ENCODE measurements at places on chromosomes 7 and 10.

DNA sequence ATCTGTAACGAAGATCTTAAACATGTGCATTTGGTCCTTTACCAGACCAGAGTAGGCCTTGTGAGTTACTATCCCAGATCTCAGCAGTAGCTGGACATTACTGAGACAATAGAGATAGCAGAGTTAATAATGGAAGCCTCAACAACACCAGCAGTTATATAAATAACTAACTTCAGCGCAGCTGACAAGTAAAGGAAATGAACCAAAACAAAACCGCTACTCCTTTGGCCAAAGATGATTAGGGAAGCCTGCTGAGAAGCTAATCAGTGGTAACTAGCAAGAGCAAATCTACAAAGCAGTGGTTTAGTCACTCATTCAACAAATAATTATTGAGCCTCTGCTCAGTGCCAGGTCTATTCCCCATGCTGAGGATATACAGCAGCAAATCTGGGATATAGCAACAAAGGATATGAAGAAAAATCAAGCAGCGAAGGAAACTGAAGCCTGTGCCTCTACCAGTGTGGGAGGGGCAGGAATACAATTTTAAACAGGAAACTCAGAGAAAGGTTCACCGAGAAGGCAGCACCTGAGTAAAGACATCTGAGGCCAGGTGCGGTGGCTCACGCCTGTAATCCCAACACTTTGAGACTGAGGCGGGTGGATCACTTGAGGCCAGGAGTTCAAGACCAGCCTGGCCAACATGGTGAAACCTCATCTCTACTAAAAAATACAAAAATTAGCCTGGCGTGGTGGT is 103.6 kb downstream of the ELMO1 start:
- no peak for DNase-seq

DNA sequence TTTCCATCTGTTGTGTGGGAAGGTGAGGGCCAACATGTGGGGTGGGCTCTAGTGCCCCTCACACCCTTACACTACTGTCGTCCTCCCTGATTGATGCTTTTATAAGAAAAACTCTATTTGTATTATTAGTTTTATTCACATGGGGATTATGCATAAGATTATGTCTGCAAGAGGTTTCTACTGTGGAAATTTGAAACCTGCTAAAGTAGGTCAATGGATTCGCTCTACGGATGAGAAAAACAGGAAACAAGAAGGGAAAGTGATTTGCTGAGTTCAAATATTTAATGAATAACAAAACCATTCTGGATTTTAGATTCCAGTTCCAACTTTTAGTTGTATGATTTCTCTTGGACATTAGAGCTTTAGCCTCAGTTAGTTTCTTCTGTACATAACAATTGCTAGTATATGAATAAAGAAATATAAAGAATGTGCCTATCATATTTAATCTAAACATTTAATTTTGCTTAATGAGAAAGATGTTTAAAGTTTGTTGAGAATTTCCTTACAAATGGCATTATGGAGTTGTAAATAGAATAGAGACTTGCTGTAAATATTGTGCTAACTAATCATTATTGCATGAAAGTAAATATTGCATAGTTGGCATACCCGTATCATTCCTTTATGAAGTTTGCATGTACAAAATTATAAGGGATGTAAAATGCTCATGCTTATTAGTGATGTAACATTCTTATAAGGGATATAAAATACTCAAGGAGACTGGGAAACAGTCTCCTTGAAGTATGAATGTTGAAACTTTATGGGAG is 193.8 kb downstream of the THSD7A start:
- no peak for DNase-seq

GRCh38 chr10:13054844-13055243 is 45.1 kb upstream of the OPTN start:
- DNase-seq = no peak

DNA sequence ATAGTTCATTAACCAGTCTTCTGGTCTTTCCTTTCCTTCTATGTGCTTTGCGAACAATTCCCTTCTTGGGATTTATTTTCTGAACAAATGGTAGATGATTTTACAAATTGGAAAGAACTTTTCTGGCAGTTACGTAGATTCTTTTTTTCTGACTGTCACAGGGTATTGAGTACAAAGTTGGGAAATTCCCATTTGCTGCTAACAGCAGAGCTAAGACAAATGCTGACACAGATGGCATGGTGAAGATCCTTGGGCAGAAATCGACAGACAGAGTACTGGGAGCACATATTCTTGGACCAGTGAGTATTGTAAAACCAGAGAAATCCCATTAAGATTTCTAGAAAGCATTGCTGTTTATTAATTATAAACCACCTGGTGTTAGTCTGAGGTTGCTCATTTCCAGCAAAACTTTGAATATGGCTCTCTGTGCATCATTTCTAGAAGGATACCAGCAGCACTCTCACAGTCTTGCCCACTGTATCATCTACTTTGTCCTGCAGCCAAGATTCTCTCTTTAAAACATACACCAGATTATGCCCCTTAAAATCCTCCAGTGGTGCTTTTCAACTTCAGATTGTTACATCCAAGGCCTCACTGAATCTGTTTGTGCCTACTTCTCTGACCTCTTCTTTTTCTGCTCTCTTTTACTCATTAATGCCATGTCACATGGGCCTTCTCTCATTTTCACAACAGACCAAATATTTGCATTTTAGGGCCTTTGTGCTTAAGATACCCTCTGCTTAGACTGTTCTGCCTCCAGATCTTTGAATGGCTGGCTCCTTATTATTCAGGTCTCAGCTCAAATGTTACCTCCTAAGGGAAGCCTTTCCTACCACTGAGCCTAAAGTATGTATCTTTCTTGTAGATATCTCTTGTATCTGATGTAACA is 27.0 kb downstream of the DLD start:
- no peak for DNase-seq

- DNase-seq = no peak
Observed at GRCh38 chr10:89283936-89284475, 17.8 kb upstream of the IFIT2 start.

GRCh38 chr7:47330026-47330425 is 251.9 kb downstream of the TNS3 start:
- DNase-seq = no peak

DNA sequence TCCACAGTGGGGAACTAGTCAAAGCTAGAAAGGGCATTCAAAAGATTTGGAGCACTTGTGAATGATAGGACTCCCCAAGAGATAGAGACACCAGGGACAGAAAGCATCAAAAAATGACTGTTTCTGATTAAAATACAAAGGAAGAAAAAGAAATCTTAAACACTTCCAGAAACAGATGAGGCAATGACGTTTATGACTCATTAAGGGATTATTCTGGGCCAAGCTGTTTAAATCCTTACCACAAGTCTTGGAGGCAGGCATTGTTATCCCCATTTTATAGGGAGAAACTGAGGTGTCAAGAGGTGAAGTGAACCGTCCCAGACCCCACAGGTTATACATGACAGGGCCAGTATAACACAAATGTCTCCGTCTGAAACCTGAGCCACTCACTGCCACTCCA is 68.3 kb upstream of the AMPH start:
- DNase-seq = no peak

GRCh38 chr10:97320480-97321031 is 1.5 kb downstream of the FRAT1 start:
- DNase-seq = no peak

DNA sequence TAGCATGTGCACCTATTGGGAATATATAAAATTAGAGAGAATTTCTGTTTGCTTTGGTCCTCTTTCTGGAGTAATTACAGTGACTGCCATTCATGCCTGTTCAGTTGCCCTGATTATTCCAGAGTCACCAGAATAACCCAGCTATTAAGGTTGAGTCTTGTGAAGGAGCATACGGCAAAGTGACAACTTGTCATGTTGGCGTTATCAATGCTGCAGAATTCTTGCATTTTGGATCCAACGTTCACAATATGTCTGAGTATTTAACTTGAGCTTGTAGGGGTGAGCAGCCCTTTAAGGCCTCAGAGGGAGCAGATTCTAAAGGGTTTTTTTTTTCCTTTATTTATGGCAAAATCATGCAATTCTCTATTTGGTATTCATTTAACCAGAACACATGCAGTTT is 419.4 kb upstream of the MGMT start:
- DNase-seq = no peak
